ENCODE measurements at places on chromosomes 5 and 9.

- DNase-seq: no peak
Measured at GRCh38 chr5:74578356-74579044, 62.0 kb downstream of the ENC1 start.

DNA sequence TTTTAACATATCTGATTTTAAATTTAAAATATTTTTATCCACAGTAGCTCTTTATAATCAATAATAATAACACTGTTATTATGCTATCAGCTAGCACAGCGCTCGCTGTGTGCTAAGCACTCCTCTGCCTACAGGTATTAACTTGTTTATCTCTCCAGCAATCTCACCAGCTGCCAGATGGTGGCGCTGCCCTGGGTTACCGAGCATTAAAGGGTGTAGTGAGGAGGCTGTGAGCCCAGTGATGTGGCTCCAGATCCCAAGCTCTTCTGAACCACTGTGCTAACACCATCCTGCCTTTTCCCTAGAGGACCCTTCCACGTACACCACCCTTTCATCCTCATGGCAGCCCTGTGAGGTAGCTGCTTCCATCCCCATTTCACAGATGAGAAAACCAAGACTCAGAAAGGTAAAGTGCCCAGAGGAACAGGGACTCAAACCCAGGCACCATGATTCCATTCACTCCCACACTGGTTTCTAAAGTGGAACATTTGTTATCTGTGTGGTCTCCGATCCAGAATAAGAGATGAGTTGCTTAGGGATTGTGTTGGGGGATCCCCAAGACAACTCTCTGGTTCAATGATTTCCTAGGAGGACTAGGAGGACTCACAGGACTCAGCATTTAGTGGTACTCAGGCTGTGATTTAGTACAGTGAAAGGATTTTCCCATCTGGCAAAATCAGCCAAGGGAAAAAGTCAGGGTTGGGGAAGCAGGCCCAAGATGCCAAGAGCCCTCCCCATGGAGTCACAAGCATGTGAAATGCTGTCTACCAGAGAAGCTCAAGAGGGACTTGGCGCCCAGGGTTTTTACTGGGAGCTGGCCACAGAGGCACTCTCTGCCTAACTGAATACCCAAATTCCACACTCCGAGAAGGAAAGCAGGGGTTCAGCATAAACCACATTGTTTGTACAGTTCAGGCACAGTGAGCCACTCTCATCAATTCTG is 7.0 kb downstream of the IGFBPL1 start:
- DNase-seq: peak; percentile 35

DNA sequence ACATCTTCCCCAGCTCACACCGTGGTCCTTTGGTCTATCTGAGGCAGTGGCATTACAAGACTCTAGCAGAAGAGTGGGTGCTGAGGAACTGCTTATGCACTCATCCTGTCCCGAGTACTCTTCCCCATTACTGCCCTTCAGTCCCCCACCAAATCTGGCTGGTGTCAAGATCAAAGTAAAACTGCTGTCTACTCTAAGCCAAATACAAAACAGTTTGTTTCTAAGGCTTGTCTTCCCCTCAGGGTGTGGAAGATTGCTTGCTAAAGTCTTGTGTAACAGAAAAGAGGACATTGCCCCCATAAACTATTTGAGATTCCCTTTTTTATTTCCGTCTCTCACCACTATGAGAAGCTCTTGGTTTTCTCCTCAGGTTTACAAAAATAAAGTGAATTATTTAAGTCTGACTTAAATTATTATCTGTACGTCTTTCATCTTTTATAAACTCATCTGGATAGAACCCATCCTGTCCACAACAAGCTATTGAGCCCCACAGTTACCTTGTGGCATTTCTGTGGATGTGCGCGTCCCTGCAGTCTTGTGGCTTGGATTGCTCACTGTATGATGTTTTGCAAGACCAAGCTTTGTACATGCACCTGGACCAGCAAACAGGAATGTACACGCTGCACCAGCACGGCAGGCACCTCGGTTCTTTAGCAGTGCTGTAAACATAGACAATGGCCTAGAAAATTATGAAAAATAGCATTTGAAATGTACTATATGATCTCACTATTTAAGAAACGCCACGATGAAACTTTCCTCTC is 61.0 kb downstream of the CYSTM1 start:
- DNase-seq: no peak

DNA sequence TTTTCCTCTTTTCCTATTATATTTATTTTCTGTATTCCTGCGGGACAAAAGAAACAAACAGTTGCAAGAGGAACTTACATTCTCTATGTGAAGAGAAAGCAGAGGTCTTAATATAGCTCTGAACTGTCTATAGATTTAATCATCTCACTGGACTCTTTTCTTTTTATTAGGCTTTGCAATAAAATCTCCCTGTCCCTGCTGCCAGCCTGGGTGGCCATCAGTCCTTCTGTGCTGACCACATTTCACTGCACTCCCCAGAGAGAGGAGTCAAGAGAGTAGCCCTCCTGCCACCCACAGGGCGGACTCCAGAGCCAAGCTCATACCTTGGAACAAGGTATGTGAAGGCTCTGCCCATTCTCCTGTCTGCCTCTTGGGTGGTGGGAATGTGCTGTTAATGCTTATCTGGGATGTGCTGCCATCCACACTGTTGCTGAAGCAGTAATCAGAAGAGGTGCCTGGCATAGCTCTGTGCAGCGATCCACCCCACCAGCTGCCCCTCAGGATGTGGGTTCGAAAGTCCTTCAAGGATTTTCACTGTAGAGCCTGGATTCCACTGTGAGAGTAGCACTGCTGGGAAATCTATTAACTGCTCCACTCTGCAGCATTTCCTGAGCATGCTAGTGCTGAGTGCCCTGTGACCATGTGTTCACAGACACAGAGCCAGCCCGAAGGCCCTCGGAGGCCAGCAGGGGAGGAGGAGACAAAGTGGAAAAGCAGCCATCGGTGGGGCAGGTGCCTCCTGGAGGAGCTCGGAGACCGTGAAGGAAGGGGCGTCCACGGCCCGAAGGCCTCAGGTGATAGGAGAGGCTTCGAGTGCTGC is 334.6 kb downstream of the MED10 start:
- DNase-seq: no peak

DNA sequence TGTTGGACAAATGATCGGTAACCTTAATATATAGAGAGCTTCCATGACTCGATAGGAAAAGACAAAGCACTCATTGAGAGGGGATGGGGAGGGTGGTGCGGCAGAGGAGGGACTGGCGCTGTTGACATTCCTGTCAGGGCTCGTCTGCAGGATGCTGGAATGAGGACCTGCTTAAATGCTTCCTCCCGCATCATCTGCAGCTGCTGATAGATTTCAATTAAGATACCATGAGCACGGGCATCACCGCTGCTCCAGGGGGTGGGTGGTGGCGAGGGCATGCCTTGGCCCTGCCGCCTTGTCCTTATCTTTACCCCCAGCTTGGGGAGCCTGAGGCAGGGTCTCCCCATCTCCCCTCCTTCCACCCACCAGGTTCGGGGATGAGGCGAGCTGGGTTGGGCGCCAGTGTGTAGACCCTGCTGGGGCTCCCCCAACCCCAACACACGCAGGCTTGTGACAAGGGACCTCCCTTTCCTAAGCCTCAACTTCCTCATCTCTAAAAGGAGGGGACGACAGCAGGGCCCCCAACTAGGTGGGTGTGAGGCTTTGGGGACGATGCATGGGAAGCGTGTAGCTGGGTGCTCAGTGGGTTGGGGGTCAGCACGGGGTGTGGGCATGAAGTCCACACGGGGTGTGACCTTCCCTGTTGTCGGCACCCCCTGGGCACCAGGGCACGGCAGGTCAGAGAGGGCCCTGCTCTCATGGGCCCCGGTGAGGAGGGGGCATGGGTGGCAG is 11.7 kb upstream of the QRFP start:
- no peak for DNase-seq

DNA sequence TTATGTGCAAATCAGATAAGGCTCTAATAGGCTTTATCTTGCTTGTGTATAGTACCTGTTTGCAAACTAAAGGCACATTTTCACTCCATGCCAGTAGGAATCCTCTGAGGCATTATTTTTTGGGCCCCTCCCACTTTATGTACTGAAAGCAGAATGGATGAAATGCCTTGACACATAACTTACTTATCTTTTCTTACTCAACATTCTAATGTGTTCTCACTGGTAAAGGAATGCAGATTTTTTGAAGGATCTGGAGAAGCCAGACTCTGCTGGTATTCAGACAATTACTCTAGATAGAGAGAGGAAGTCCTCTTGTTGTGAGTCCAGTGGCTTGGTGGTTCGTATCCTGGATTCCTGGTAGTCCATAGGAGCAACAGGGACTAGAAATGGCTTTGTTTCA is 336.7 kb downstream of the CCDC171 start:
- DNase-seq: no peak

DNA sequence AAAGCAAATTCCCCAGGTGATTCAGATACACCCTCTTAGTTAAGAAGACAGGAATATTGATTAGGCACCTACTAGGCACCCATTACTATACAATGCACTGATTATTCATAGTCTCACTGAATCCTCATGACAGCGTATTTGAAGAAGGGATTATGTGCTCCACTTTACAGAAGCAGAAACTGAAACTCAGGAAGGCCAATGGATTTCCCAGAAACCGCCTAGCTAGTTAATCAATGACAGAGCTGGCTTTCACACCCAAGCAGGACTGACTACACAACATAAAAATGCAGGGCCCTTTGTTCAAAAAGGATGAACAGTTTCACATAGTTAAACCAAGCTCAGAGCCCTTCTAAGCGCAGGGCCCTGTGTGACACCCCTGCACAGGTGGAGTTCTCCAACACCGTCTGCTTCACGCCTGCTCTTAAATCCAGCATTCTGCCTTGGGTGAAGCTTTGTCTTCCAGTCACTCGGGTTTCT is 117.3 kb downstream of the TTLL11 start:
- no peak for DNase-seq

- no peak for DNase-seq
Measured at GRCh38 chr5:136191304-136192014, 1.5 kb downstream of the SMIM32 start.

GRCh38 chr5:116922532-116922931 is 347.9 kb upstream of the SEMA6A start:
- DNase-seq: no peak

- DNase-seq: no peak
Measured at GRCh38 chr5:132369007-132369473, 470 bp upstream of the SLC22A5 start.

- no peak for DNase-seq
Measured at GRCh38 chr5:172235132-172235780, 41.3 kb downstream of the EFCAB9 start.

- DNase-seq: no peak
Measured at GRCh38 chr9:78620764-78621163, 323.8 kb downstream of the PSAT1 start.

DNA sequence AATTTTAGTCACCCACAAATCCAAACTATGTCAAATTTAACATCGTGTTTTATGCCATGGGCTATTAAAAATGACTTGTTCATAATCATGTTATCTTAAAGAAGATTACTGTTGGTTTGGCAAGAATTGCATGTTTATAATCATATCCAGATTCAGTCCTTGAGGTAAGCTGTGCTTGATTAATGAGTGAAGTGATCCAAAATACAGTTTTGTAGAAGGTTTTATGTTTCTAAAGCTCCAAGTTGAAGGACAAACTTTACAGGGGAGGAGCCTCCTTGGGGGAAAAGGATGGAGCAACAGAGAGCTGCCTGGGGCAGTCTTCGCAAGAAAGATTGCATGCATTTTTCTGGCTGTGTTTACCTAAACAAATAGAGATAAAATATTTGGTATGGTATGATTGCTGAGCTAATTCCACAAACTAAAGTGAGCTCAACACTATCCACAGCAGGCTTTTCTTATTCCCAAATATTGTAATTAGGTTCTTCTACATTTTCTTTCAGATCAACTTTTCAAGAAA is 189.5 kb upstream of the TYRP1 start:
- no peak for DNase-seq

- DNase-seq: no peak
Measured at GRCh38 chr5:76608833-76609232, 14.4 kb downstream of the F2RL2 start.

DNA sequence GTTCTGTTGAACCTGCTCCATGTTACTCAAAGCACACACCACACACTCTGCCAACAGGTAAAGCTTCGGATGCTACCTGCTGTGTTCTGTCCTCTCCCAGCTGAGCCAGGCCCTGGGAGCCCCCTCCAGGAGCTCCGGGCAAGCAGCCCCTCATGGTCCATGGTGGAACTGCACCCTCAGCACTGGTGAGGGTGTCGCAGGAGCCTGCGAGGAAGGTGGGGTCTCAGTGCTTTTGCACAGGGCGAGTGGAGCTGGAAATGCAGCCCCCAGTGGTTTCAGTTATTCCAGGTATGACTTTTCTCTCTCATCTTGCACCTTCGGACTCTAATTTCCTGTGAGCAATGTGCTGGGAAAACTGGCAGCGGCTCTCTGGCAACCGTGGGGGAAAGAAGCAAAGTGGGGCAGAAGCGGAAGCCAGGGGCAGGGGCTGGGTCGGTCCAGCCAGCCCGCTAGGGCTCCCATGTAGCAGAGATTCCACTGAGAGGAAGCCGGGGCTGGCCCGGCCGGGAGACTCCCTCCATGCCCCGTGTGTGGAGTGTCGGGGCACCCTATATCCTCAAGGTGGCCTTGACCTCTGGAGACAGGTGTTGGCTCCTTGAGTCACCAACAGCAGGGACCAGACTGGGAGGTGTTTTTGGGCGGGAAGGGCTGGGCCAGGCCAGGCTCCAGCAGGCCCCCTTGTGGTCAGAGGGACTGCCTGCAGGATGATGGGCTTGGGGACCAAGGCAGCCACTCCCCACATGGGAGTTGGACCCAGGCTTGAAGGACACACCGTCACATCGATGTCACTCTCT is 75.6 kb upstream of the PRSS3 start:
- no peak for DNase-seq

DNA sequence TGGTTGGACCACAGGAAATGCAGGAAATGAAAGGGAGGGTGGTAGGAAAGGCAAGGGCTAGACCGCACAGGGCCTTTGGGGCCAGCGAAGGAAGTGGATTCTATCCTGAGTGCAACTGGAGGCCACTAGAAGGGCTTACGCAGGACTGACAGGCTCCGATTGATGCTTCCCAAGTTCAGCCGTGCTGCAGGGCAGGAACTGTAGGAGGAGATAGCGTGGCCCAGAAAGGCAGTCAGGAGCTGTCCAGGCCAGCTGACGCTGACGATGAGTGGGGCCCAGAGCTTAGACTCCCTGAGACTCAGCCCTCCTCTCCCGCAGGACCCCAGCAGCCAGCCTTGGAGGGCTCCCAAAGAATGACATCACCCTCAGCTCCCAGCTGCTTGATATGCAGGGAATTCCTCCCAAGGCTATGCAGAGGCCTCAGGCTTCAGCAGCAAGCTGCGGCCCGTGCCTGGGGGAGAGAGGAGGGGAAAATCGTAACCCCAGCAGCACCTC is 48.8 kb downstream of the KCNIP1 start:
- DNase-seq: no peak

- DNase-seq: no peak
Measured at GRCh38 chr9:123997665-123998277, 13.8 kb upstream of the LHX2 start.

DNA sequence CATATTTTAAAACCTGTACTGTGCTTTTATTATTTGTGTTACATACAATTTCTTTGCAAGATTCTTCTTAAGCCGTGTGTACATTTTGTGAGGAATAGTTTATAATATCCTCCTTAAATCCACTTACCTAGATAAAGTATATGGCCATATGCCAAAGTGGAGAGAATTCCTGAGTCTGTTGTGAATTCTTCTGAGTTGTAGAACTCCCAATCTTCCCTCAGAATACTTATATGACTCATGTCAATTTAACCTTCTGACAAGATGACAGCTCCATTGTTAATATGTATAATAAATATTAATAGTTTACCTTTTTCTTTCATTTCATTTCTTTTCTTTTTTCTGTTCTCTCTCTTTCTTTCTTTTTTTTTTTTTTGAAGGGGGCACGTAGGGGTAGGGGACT is 6.0 kb upstream of the RICTOR start:
- DNase-seq: no peak
